SK-N-SH (cell line): ENCODE measurements at places on chromosomes 7 and 10.

DNA sequence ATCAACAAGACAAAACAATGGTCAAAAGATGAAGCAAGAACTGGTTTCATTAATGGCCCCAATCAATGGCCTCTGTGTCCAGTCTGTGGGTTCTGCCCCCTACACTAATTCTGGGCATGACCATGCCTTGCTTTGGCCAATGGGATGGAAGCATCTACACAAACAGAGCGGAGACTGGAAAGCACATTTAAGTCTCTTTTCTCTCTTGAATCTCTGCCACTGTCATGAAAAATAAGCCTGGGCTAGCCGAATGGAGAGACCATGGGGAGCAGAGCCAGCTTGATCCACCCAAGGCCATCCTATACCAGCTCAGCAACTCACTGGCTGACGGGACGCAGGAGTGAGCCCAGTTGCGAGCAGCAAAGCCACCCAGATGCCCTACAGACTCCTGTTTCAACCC lies 30.9 kb downstream of the ANKRD16 start:
- no peaks in the 10 kb centered on the region for H3K4me1 ChIP-seq
- DNase-seq: no peak
- H3K27ac ChIP-seq: no peak overlapping the region

GRCh38 chr7:10429031-10429430 lies 544.6 kb upstream of the PHF14 start:
- no peak overlapping the region for H3K27ac ChIP-seq
- no peak overlapping the region for H3K4me3 ChIP-seq
- no peaks in the 10 kb centered on the region for H3K36me3 ChIP-seq
- no peak for DNase-seq
- no peaks in the 10 kb centered on the region for H3K4me1 ChIP-seq

DNA sequence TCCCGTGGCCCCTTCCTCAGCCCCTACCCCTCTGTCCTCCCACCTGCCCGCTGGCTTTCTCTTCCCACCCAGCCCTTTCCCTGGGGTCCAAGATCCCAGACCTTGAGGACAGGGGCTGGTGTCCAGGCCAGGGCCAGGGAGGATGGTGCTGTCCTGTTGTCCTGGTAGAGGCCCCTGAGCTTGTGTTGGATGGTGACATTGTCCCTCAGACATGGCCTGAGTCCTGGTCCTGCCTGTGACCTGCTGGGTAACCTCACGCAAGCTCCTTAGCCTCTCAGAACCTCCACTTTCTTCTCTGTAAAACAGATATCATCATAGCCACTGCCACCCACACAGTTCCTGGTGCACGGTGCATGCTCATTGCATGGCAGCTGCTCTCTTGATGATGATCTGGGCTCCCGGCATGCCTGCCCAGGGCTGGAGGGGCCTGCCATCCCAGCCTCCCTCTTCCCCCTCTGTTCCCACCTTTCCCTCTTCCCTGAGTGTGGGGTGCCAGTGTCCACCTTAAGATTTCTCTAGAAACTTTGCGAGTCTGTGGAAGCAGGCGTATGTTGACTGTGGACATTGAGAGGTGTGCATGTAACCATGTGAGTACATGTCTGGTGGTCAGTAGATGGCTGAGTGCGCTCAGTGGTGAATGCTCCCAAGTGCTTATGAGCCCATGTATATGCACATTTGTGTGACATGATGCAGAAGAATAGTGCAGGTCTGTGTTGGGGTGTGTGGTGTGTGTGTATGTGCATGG lies 60.4 kb downstream of the NEURL1 start:
- H3K36me3 ChIP-seq: no peaks in the 10 kb centered on the region
- H3K4me3 ChIP-seq: no peak overlapping the region
- H3K27ac ChIP-seq: no peak overlapping the region

GRCh38 chr10:59512951-59513350 lies 150.6 kb upstream of the FAM13C start:
- no peak overlapping the region for H3K4me3 ChIP-seq
- peak overlapping the region; percentile 75 for H3K27ac ChIP-seq
- peak; percentile 7 for DNase-seq
- H3K27me3 ChIP-seq: no peaks in the 10 kb centered on the region

GRCh38 chr7:106255246-106255645 lies 29.5 kb downstream of the NAMPT start:
- no peak overlapping the region for H3K4me3 ChIP-seq
- no peak overlapping the region for H3K27ac ChIP-seq
- DNase-seq: no peak
- H3K36me3 ChIP-seq: peaks cover 74% of the 10 kb centered on the region
- no peaks in the 10 kb centered on the region for H3K4me1 ChIP-seq

- no peak for DNase-seq
- no peak overlapping the region for H3K4me3 ChIP-seq
- no peaks in the 10 kb centered on the region for H3K36me3 ChIP-seq
- no peaks in the 10 kb centered on the region for H3K4me1 ChIP-seq
- H3K27ac ChIP-seq: no peak overlapping the region
These were observed 518.2 kb downstream of the DNAJB6 start for GRCh38 chr7:157855016-157855415.

GRCh38 chr10:111077785-111078504 lies 1.1 kb downstream of the ADRA2A start:
- H3K4me1 ChIP-seq: no peaks in the 10 kb centered on the region
- H3K27me3 ChIP-seq: peaks cover 42% of the 10 kb centered on the region
- H3K36me3 ChIP-seq: no peaks in the 10 kb centered on the region
- no peak overlapping the region for H3K4me3 ChIP-seq
- DNase-seq: peak; percentile 77
- no peak overlapping the region for H3K27ac ChIP-seq

GRCh38 chr7:73879977-73880681 lies 19.2 kb downstream of the TMEM270 start:
- H3K27ac ChIP-seq: no peak overlapping the region
- H3K36me3 ChIP-seq: no peaks in the 10 kb centered on the region
- no peaks in the 10 kb centered on the region for H3K27me3 ChIP-seq
- H3K4me1 ChIP-seq: peaks cover 9% of the 10 kb centered on the region
- peak; percentile 27 for DNase-seq

- no peaks in the 10 kb centered on the region; the same call in 1 of the 2 replicates for H3K4me1 ChIP-seq
- H3K27ac ChIP-seq: no peak overlapping the region
- peaks cover 44% of the 10 kb centered on the region for H3K36me3 ChIP-seq
These were observed 46.4 kb upstream of the ZNF746 start for GRCh38 chr7:149544028-149544427.

GRCh38 chr7:111324228-111324627 lies 233.3 kb downstream of the LRRN3 start:
- no peak overlapping the region for H3K27ac ChIP-seq
- H3K36me3 ChIP-seq: no peaks in the 10 kb centered on the region
- H3K4me3 ChIP-seq: no peak overlapping the region
- no peaks in the 10 kb centered on the region for H3K27me3 ChIP-seq
- H3K4me1 ChIP-seq: peaks cover 2% of the 10 kb centered on the region; the same call in 1 of the 2 replicates

DNA sequence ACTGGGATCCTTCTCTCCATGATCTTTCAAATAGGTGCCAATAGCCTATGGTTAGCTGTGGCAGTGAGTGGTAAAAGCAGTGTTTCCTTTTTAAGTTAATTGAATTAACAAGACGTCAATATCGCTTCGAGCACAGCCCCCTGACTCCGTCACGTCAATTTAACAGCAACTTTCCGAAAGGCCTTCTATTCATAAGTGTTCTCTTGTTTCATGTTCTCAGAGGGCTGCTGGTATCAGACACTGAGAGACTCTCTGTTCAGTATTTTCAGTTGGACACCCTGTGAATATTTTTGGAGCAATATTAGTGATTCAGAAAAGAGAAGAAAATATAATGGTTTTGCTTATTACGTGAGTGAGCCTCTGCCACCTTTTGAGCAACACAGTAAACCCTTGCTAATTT lies 174.2 kb upstream of the INSYN2A start:
- no peak for DNase-seq
- no peak overlapping the region for H3K4me3 ChIP-seq
- no peaks in the 10 kb centered on the region for H3K27me3 ChIP-seq

- H3K27me3 ChIP-seq: no peaks in the 10 kb centered on the region
- H3K4me1 ChIP-seq: peaks cover 3% of the 10 kb centered on the region; the same call in 1 of the 2 replicates
- H3K4me3 ChIP-seq: no peak overlapping the region; the same call in 1 of the 2 replicates
- DNase-seq: peak; percentile 80
- no peaks in the 10 kb centered on the region for H3K36me3 ChIP-seq
- peak overlapping the region; percentile 66 for H3K27ac ChIP-seq
These were observed 15.6 kb downstream of the LYZL1 start for GRCh38 chr10:29304264-29304994.

DNA sequence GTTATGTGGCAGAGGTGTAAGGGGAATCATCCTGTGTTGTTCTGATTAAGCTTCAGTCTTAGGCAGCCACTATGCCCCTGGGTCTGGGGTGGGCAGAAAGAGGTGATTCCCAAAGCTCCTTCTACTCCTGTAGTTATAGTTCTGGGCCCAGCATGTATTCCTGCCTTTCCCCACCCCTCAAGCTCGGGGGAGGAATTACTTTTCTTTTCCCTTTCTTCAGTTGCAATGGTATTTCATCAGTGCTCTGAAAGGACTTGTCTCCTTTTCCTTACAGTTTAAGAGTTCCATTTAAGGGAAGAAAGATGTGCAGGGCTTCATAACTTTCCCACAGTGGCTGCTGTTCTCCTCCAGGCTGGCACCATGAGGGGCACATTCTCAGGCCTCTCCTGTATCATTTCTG lies 94.2 kb downstream of the MTPAP start:
- H3K27ac ChIP-seq: no peak overlapping the region
- DNase-seq: no peak
- H3K4me1 ChIP-seq: no peaks in the 10 kb centered on the region
- H3K36me3 ChIP-seq: no peaks in the 10 kb centered on the region
- H3K27me3 ChIP-seq: no peaks in the 10 kb centered on the region
- H3K4me3 ChIP-seq: no peak overlapping the region

DNA sequence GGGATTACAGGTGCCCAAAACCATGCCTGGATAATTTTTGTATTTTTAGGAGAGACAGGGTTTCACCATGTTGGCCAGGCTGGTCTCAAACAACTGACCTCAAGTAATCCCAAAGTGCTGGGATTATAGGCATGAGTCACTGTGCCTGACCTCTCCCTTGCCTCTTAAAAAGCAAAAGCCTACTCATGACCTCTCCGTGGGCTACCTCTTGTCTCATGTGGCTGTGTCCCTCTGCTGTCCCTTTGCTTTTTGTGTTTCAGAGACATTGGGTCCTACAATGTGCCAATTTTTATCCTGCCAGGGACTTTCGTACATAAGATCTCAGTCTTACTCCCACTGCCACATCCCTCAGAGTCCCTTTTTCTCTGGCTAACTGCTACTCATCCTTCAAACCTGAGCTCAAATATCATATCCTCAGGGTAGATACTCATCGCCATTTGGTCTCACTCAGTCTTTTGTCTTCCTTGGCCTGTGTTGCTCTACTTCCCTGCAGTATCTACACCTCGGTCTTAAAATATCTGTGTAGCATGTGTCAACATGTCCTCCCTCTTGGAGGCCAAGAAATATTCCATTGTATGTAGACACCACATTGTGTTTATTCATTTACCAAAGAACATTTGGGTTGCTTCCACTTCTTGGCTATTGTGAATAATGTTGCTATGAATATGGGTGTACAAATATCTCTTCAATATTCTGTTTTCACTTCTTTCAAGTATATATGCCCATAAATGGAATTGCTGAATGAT lies 465.0 kb upstream of the KLF6 start:
- H3K4me1 ChIP-seq: no peaks in the 10 kb centered on the region; the same call in 1 of the 2 replicates
- no peak for DNase-seq
- H3K27me3 ChIP-seq: no peaks in the 10 kb centered on the region
- H3K36me3 ChIP-seq: no peaks in the 10 kb centered on the region
- peak overlapping the region; percentile 95 for H3K27ac ChIP-seq

DNA sequence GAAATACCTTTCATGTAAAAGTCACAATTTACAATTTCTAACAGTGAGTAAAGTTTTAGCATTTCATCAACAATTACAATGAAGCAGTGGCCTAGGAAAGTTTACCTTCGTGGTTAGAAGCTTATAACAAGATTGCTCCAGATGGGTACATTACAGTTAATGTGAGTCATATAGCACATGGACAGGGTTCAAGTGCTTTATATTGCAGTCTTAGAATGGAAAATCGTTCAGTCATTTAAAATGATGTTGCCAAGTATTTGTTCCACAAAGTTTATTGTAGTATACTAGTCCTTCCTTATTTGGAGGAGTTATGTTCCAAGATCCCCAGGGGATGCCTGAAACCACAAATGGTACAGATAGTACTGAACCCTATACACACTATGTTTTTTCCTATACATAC lies 174.6 kb upstream of the TARP start:
- no peak for DNase-seq
- no peaks in the 10 kb centered on the region for H3K36me3 ChIP-seq
- no peak overlapping the region for H3K27ac ChIP-seq

DNA sequence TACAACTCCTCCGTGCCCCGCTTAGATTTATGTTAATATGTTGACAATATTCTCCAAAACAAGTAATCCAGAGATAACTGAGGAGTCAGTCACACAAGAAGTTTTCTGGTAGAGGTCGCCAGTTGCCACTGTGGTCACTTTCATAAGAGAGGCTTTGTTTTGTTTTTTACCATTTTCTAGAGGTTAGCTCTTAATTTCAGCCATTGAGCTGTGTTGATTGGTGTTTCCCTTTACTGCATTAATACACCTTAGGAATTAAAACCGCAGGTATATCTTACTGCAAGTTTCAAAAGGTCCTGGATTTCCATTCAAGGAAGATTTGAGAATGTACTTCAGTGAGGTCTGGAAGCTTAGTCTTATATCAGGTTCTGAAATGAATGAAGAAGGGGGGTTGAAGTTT lies 3.5 kb downstream of the BMI1 start:
- peaks cover 29% of the 10 kb centered on the region for H3K36me3 ChIP-seq
- DNase-seq: no peak
- no peak overlapping the region for H3K27ac ChIP-seq
- H3K4me1 ChIP-seq: peaks cover 14% of the 10 kb centered on the region
- no peak overlapping the region for H3K4me3 ChIP-seq

DNA sequence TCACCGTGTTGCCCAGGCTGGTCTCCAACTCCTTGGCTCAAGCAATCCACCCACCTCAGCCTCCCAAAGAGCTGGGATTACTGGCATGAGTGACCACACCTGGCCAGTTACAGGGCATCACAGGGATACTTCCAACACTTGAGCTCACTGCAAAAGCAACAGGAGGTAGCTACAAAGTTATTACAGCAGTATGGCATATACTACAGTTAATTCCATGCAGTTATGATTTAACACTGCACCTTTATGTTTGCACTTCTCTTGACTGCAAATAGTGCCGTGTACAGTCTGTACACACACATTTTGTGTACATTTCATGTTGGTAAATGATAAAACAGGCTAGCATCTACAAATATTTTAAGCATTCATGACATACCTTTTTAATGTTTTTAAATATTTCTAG lies 21.3 kb downstream of the SRPK2 start:
- H3K27me3 ChIP-seq: no peaks in the 10 kb centered on the region
- peaks cover 5% of the 10 kb centered on the region for H3K36me3 ChIP-seq
- no peak for DNase-seq
- H3K4me3 ChIP-seq: no peak overlapping the region

GRCh38 chr7:972676-973309 lies 2.6 kb downstream of the COX19 start:
- no peak overlapping the region for H3K27ac ChIP-seq
- no peak for DNase-seq
- H3K4me3 ChIP-seq: no peak overlapping the region; the same call in 1 of the 2 replicates
- peaks cover 42% of the 10 kb centered on the region for H3K36me3 ChIP-seq

- H3K4me1 ChIP-seq: no peaks in the 10 kb centered on the region
- 0 out of 2 replicates have a peak, but pooled peaks cover 10% of the 10 kb centered on the region for H3K27me3 ChIP-seq
- no peak overlapping the region; the same call in 1 of the 2 replicates for H3K4me3 ChIP-seq
These were observed 11.5 kb upstream of the AKR1B10 start for GRCh38 chr7:134515569-134516468.
